ENCODE measurements at places on chromosomes 7 and 10.

DNA sequence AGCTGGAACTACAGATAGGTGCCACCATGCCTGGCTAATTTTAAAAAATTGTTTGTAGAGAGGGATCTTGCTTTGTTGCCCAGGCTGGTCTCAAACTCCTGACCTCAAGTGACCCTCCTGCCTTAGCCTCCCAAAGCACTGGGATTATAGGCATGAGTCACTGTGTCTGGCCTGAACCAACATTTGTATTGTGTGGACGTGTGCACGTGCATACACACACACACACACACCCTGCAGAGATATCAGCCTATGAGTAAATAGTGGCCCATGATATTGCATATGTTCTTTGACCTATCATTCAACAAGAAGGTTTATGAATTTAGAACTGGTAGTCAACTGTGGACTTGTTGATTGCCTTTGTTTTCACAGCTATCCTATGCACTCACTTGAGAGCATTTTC is 161.6 kb downstream of the BAMBI start:
- no peak for DNase-seq

DNA sequence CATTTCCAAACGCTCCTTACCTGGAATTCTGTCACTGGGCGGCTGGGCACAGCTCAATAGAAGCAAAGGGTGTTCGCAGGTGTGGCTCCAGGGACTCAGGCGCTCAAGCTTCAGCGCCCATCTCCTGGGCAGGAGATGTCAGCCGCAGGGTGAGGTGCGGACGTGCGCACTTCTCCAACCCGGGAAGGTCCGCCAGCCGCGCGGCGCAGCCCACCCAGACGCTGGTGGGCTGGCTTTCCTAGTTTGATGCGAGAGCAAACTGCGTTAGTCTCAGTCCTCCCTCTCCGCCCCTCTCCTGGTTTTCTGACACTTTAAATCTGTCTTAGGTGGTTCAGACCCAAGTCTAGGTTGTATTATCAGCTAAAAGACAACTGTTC is 267 bp downstream of the CALCR start:
- DNase-seq: no peak

GRCh38 chr10:3948843-3949242 is 163.8 kb upstream of the KLF6 start:
- DNase-seq: no peak

DNA sequence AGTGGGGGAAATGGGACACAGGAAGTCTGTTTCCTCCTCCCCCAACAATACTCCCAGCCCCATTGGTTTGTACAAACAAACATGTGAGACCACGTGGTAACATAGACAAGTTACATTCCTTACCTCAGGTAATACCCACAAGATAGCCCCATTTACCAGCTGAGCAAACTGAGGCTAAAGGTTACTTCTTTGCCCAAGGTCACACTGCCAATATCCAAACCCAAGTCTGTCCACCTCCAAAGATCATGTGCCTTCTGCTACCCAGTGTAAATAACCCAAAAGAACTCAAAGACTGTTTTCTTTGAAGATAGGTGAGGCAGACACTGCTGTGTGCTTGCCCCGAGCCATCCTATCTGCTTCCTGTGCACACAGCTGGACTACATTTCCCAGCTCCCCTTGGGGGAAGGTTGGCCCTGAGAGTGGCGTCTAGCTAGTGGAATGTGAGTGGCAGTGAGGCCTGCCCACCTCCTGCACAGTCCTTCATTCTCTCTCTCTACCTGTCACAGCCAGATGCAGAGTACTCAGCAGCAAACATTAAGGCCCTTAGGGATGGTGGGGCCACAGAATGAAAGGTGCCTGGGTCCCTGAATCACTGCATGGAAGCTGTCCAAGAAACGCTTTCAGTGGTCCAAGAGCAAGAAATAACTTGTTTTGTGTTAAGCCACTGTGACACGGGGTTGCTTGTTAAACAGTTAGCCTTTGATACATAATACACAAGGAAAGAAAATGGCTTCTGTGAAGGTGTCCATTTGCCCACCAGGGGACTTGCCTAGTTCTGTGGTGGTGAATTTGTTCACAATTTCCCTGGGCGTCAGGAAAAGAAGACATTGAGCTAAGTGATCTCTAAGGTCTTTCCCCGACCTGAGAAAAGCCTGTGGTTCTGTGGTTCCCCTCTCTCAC is 257.7 kb upstream of the NFE2L3 start:
- peak; percentile 11 for DNase-seq

- DNase-seq: peak; percentile 32
These were observed 43.6 kb downstream of the GUSB start for GRCh38 chr7:65938336-65938895.

DNA sequence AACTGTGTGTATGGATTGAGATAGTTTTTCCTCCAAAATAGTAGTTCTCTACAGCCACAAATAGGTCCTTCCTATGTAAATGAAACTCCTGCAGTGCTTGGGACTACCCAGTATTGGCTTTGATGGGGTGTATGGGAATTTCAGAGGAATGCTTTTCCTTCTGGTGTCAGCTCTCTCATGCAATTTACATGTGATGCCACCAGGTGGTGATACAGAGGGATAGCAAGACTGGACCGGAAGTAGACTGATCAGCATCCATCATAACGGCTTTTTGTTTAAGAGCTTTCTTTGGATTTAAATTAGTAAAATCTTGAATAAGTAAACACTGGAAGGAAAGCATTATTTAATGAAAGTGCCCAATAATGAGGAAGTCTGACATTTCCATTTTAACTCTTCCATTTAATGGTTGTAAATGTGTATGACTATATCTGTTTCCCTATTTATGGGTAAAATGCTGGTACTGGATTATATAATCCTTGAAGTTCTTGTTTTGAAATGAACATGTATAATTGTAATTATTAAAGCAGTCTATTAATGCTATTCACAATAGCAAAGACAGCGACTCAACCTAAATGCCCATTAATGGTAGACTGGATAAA is 22.7 kb downstream of the DYNC1I1 start:
- DNase-seq: peak; percentile 53

DNA sequence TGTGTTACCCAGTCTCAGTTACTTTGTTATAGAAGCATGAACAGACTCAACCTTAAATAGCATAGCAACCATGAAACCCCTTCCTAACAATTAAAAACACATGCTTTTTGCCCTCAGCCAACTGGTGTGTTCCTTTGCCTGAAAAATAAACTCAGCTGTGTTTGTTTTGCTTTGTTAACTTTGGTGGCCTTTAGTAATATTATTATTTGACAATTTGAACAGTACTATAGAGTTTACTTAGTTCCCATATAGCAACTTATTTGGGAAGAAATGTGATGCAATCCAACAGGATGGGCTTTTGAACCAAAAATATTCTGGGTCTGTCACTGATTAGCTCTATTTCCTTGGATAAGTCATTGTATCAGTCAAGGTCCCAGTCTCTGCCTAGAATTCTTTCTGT is 22.5 kb upstream of the MKLN1 start:
- DNase-seq: no peak

GRCh38 chr10:23522345-23522744 is 83.5 kb downstream of the OTUD1 start:
- DNase-seq: peak; percentile 6

DNA sequence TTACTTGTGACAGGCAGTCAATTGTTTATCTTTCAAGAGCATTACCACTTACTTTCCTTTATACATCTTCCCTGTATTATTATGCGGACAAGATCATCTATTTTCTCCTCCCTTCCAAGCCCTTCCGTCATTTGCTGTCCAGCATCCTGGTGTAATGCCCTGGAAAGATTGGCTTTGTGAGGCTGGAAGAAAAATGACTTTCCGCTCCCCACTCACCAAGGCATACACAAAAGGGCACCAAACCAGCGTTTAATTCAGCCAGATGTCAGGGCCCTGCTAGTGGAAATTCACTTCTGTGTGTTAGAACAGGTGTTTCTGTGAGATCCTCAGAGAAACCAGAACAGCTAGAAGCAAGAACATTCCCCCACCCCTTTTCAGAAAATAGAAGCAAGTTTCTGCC is 128.1 kb upstream of the NANOS1 start:
- DNase-seq: no peak

- no peak for DNase-seq
These were observed 98.1 kb upstream of the NAMPT start for GRCh38 chr7:106382929-106383328.

DNA sequence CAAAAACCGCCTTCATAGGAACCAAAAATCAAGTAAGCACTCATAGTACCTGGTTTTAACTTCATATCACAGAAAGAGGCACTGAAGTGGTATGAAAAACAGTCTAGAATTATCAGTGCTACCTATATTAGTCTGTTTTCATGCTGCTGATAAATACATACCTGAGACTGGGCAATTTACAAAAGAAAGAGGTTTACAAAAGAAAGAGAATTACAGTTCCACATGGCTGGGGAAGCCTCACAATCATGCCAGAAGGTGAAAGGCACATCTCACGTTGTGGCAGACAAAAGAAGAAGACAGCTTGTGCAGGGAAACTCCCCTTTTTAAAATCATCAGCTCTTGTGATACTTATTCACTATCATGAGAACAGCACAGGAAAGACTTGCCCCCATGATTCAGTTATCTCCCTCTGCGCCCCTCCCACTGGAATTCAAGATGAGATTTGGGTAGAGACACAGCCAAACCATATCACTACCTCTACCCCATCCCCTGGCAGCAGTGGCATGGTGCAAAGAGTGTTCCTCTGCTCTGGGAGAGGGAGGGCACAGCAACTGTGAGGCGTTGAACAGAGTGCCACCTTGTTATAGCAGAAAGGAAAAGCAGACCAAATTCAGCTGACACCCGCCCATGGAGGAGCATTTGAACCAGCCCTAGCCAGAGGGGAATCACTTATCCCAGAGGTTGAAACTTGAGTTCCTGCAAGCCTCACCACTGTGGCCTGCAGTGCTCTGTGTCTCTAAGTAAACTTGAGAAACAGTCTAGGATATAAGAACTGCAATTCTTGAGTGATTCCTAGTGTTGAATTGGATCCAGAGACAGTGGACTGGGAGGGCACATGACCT is 61.9 kb upstream of the PTPRZ1 start:
- no peak for DNase-seq

DNA sequence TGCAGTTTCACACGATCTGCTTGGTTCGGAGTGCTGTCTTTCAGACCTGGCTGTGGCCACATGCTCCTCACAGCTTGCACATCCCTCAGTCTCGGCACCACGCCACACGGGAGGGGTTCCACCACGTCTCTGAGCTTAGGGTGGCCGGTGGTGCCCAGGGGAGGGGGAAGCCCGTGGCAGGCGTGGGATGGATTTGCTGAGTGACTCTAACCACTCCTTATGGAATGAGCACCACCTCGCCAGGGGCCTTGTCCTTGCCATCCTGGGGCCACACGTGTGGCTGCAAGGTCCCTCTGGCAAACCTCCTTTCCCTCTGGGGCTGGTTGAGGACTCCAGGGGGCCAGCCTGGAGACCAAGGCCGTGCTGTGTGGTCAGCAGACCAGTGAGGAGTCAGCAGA is 29.1 kb upstream of the FAM20C start:
- no peak for DNase-seq

DNA sequence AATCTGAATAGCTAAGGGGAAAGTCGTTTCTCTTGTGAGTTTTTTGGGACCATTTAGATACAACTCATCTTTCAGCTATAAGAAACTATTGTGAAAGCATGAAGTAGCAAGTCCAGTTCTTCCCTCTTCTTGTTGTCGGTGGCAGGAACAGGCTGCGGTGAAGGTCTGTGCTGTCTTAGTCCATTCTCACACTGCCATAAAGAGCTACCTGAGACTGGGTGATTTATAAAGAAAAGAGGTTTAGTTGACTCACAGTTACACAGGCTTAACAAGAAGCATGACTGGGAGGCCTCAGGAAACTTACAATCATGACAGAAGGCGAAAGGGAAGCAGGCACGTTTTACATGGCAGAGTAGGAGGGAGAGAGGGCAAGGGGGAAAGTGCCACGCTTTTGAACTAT is 261.8 kb downstream of the GATA3 start:
- no peak for DNase-seq

DNA sequence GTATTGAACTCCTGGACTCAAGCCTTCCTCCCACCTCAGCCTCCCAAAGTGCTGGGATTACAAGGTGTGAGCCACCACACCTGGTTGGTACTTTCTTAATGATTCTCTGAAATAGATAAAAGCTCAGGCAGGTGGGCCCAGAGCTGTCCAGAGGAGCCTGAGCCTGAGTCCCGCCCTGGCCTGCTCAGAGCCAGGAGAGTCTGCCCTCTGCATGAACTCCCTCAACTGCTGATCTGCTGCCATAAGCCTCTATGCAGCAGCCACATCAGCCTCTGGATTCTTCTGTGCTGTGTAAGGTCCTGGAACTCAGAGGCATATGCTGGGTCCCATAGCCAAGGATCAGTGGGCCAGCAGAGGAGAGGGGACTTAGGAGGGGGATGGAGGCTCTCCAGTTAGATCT is 23.1 kb upstream of the DDIT4 start:
- DNase-seq: peak; percentile 84

GRCh38 chr7:118642396-118642795 is 417.9 kb downstream of the ANKRD7 start:
- no peak for DNase-seq

GRCh38 chr10:133378251-133379096 is 588 bp upstream of the PAOX start:
- peak; percentile 74 for DNase-seq

- peak; percentile 55 for DNase-seq
These were observed 58.4 kb upstream of the MACROH2A2 start for GRCh38 chr10:69994262-69994661.

DNA sequence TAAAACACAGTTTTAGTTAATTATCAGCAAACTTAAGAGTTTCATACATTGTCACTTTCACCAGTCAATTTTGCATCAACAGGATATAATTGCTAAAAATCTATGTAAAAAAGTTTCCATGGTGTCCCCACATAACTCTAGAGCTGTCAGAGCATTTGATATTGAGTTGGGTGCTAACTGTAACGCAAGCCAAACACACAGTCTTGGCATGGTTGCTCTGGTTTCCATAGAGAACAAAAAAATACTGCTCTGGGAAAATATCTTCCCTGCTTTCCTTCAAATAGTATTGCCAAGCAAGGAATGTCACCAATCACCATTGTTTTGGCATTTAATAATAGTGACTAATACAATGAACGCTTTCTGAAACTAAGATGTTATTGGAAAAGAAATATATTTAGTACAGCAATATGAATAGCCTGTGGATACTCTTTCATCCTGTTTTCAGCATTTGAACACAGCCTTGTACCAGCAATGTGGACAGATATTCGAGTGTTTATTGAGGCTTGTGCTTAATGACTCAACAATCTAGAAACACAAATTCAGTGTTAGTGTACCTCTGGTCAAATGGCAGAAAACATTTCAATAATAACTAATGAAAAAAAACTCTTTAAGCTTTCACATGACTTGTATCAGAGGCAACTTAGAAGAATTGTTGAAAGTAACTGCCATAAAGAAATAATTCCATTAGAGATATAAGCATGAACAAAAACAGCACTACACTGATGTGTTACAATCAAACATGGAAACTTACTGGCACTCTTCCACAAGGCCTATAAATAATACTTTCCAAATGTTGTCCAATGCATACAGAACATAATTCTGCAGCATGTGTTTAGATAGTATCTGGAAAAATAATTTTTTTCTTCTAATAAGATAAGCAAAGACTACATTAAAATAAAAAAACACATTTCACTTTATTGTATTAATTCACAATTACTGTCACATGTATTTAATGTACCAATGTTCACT is 1469.5 kb upstream of the CELF2 start:
- no peak for DNase-seq

Data from GM23248 (cell line).